ENCODE measurements at places on chromosomes 11 and 22. TPM values are rescaled to one million over a fixed set of nuclear protein-coding genes. Genes with fewer than 3 reads are reported as not detected.

Gene EIF4ENIF1
- 26.3 TPM for total RNA-seq

Gene C11orf52
- total RNA-seq: 0.53 TPM

Gene MOGAT2
- total RNA-seq: not detected

Gene GPR83
- not detected for total RNA-seq

Gene OR51B5
- total RNA-seq: not detected

Gene APLNR
- total RNA-seq: not detected

Gene KRTAP5-3
- total RNA-seq: not detected

Gene MFRP
- total RNA-seq: not detected

DNA sequence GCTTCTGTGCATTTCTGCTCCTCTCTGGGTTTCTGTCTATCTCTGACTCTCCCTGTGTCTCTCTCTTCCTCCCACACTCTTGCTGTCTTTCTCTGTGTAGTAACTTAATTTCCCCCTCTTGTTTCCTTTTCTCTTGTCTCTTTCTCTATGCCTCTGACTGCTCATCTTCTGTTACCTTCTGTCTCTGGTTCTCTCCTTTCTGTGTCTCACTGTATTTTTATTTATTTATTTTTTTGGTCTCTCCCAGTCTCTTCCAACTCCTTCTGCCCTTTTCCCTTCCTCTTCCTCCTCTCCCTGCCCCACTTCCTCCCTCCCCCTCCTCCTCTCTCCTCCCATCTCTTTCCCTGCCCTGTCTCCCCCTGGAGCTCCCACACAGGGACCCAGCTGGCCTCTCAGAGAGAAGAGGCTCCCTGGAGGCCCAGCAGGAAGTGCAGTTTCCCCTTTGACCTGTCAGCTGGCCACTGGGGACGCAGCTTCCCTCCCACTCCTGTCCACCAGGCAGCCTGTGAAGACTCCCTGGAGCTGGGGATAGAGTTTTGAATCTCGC is 38.3 kb upstream of the MYH9 start:
- peaks cover 35% of the 10 kb centered on the region for H3K4me1 ChIP-seq
- peak overlapping the region; percentile 54 for H3K27ac ChIP-seq
- no peak overlapping the region for H3K4me3 ChIP-seq
- H3K27me3 ChIP-seq: no peaks in the 10 kb centered on the region
- no peak for DNase-seq

GRCh38 chr11:76699451-76700091 is 29.0 kb upstream of the LRRC32 start:
- peaks cover 11% of the 10 kb centered on the region for H3K27me3 ChIP-seq
- H3K4me1 ChIP-seq: peaks cover 55% of the 10 kb centered on the region
- no peaks in the 10 kb centered on the region for H3K36me3 ChIP-seq
- no peak for DNase-seq
- H3K4me3 ChIP-seq: peak overlapping the region; percentile 51
- H3K27ac ChIP-seq: peak overlapping the region; percentile 38

DNA sequence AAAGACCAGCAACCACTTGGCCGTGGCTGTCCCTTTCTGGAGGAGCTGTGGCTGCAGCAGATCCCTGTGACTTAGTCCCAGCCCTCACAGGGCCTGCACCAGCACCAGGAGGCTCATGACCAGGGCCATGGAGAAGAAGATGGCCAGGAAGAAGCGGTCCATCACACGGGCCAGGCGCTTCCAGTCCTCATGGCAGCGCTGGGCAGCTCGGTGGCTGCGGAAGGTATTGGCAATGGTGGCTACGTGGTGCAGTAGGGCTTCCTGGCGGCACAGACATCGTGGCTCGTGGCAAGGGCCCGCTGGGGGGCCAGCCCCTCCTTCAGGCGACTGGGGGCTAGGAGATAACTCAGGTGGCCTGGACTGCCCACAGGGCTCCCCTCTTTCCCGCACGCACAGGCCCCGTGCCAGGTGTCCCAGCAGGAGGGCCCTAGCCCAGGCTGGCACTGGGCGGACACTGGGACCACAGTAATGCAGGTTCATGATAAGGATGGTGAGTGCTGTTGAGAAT is 5.1 kb downstream of the CHRNA10 start:
- H3K4me1 ChIP-seq: no peaks in the 10 kb centered on the region
- no peak overlapping the region for H3K4me3 ChIP-seq
- DNase-seq: no peak
- H3K27me3 ChIP-seq: peaks cover 4% of the 10 kb centered on the region
- H3K36me3 ChIP-seq: peaks cover 24% of the 10 kb centered on the region
- no peak overlapping the region for H3K27ac ChIP-seq

DNA sequence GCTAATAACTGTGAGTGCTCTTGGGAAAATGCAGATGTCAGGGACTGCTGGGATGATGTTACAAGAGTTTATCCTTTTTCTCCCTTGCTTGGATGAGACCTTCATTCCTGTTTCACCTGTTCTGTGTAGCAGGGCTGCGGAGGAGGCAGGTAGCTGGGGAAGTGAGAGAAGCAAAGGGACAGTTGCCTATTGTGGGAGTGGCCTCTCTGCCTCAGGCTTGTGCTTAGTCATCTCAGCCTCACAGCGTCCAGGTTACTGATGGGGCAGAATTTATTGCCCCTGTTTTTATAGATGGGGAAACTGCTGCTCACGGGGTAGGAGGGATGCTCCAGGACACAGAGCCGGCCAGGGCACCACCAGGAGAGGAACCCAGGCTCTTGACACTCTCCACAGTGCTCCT is 1.7 kb downstream of the STX3 start:
- H3K27ac ChIP-seq: peak overlapping the region; percentile 90
- DNase-seq: peak; percentile 39
- H3K36me3 ChIP-seq: peaks cover 25% of the 10 kb centered on the region
- peaks cover 49% of the 10 kb centered on the region for H3K4me1 ChIP-seq
- no peaks in the 10 kb centered on the region for H3K27me3 ChIP-seq

GRCh38 chr11:67022961-67023956 is at the start of gene SYT12:
SYT12 (plus strand) TSS chr11:67023134; CDS start chr11:67030145, 7,011 bp downstream.
- DNase-seq: no peak
- peak within 1 kb of the TSS; percentile 62 for H3K4me3 ChIP-seq
- peaks cover 8% of the 10 kb centered on the region for H3K4me1 ChIP-seq
- H3K36me3 ChIP-seq: no peaks in the 10 kb centered on the region

GRCh38 chr11:27456795-27457329 is 15.7 kb downstream of the LGR4 start:
- no peak for DNase-seq
- peak overlapping the region; percentile 88 for H3K27ac ChIP-seq
- peaks cover 65% of the 10 kb centered on the region for H3K4me1 ChIP-seq

GRCh38 chr11:9568854-9569587 is 4.4 kb upstream of the WEE1 start:
- peak overlapping the region; percentile 86 for H3K4me3 ChIP-seq
- peaks cover 9% of the 10 kb centered on the region for H3K27me3 ChIP-seq
- DNase-seq: peak; percentile 98
- peaks cover 78% of the 10 kb centered on the region for H3K4me1 ChIP-seq
- no peaks in the 10 kb centered on the region for H3K36me3 ChIP-seq

DNA sequence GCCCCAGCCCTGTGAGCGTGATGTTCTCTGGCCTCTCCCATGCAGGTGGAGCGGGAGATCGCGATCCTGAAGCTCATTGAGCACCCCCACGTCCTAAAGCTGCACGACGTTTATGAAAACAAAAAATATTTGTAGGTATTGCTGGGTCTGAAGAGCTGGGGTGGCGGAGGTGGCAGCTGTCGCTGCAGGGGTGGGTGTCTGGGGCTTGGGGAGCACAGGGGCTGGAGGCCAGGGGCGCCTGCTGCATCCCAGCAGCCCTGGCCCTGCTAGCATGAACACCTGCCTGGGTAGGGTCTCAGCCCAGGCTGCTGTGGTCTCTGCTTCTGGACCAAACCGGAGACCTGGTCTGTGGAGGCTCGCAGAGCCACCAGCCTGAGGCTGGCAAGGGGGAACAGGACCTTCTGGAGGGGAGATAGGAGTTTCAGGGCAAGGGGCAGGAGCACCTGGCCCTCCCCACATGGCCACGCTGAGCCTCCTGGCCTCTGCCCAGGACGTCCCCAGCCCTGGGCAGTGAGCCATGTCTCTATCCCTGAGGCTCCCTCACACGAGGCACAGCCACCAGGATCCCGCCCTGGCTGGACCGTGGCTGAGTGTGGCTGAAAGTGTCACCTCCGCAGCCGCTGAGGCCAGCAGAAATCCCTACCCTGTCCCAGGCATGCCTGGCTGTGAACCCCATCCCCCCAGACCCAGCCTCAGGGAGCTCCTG is 48.2 kb downstream of the MOB2 start:
- H3K4me3 ChIP-seq: no peak overlapping the region
- H3K27me3 ChIP-seq: no peaks in the 10 kb centered on the region
- no peaks in the 10 kb centered on the region for H3K4me1 ChIP-seq
- H3K36me3 ChIP-seq: no peaks in the 10 kb centered on the region
- no peak for DNase-seq
- H3K27ac ChIP-seq: no peak overlapping the region

GRCh38 chr22:26503758-26504157 is 8.5 kb downstream of the TFIP11 start:
- H3K36me3 ChIP-seq: peaks cover 46% of the 10 kb centered on the region
- no peak for DNase-seq
- H3K27ac ChIP-seq: no peak overlapping the region
- H3K4me1 ChIP-seq: peaks cover 22% of the 10 kb centered on the region
- H3K27me3 ChIP-seq: no peaks in the 10 kb centered on the region

DNA sequence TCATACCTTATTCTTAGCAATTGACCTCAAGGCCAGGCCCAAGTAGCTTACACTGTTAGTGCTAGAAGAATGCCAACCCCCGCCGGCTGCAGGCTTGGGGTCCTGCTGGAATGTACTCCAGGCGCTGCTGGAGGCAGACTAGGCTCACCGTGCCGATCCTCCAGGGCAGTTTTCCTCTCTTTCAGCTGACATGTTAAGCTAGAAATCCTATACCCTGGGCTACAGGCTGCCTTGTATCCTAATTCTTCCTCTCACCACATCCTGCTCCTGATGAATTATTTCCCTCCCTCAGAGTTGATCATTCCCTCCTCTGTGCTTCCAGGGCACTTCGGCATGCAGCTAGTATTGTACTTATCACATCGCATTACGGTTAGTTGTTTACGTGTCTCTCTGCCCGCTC is 3.4 kb downstream of the SPTBN2 start:
- H3K27me3 ChIP-seq: peaks cover 51% of the 10 kb centered on the region
- peaks cover 5% of the 10 kb centered on the region for H3K36me3 ChIP-seq
- H3K4me3 ChIP-seq: no peak overlapping the region

- H3K27ac ChIP-seq: no peak overlapping the region
- H3K27me3 ChIP-seq: peaks cover 22% of the 10 kb centered on the region
- no peaks in the 10 kb centered on the region for H3K36me3 ChIP-seq
- H3K4me3 ChIP-seq: no peak overlapping the region
These were observed 40.7 kb downstream of the LMO1 start for GRCh38 chr11:8222820-8223512.

DNA sequence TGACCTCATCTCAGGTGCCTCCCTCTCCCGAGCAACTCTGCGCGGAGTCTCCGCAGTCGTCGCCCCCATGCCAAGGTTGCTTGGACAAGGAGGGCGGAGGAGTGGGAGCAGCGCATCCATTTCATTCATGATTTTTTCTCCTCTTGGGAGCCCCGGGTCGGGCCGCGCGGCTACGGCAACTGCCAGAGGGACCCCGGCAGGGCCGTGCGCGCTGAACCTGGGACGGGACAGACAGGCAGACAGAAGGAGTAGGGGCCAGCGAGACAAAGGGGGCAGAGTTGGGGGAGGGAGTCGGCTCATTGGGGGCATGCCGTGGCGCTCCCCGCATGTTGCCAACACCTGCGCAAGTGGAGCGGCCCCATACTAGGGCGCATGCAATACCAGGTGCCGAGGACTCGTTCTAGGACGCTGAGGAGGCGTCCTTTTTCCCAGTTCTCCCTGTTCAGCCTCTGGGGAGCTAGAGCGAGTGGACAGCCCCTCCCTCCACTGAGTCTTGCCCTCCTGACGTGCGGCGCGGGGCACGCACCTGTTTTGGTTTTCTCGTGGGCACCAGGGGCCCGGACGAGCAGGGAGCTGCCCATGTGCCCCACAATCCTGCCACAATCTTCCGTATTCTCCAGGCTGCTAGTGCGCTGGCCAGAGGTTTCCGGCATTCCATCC is 501 bp upstream of the PTPN5 start:
- no peaks in the 10 kb centered on the region for H3K36me3 ChIP-seq
- H3K4me3 ChIP-seq: no peak overlapping the region
- no peak for DNase-seq

GRCh38 chr22:32631507-32632255 is 157.1 kb downstream of the FBXO7 start:
- no peak for DNase-seq
- H3K36me3 ChIP-seq: no peaks in the 10 kb centered on the region
- H3K27ac ChIP-seq: no peak overlapping the region

GRCh38 chr22:49904040-49904369 is 14.2 kb downstream of the ALG12 start:
- DNase-seq: no peak
- peaks cover 6% of the 10 kb centered on the region for H3K27me3 ChIP-seq
- H3K36me3 ChIP-seq: peaks cover 29% of the 10 kb centered on the region
- no peak overlapping the region for H3K27ac ChIP-seq
- no peaks in the 10 kb centered on the region for H3K4me1 ChIP-seq

DNA sequence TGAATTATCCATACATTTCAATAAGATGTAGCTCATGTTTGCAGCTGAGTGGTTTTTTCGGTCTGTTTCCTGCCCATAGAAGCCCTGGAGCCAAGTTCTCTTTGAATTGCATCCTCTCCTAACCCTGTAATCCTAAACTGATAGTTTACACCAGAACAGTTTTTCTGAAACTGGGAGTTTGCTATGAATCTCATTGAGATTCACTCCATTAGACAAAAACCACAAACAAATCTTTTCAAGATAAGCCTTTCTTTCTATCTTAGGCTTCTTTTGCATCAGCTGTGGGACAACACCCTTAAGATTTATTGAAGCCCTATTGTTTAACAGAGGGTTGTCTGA is 324.8 kb downstream of the DYNC2H1 start:
- H3K36me3 ChIP-seq: no peaks in the 10 kb centered on the region
- no peaks in the 10 kb centered on the region for H3K27me3 ChIP-seq
- peak overlapping the region; percentile 81 for H3K4me3 ChIP-seq
- H3K27ac ChIP-seq: peak overlapping the region; percentile 91
- peaks cover 59% of the 10 kb centered on the region for H3K4me1 ChIP-seq

DNA sequence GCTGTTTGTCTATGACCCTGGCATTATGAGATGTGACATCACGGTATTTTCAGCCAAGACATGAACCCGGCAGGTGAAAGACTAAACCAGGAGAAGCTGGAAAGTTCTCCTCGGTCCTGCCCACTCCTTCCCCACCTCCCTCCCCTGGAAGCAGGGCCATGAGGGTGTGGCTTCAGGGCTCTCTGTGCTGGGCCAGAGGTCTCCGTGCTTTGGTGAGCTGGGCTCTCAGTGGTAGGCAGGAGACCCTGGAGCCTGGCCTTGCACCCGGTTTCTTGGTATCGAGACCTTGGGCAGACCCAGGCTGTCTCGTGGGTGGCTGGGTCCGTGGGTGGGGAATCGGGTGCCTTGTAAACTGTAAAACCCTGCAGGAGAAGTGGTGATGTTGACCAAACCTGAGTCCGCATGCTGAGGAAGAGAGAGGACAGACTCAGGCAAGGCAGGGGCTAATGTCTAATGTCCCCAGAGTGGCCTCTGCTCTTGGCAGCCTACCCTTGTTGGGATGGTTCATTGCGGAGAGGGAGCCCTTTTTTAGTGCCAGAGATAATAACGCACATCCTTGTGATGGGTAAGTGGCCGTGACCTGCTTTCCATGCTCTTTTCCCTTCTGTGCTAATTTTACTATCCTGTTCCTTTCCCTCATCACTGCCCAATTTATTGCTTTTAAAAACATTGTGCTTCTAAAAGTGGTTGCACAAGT is 48.6 kb upstream of the PARVG start:
- no peak for DNase-seq
- peaks cover 28% of the 10 kb centered on the region for H3K36me3 ChIP-seq
- H3K4me1 ChIP-seq: peaks cover 6% of the 10 kb centered on the region
- no peak overlapping the region for H3K4me3 ChIP-seq

All from HFFc6 (cell line).